ENCODE measurements at places on chromosomes 1 and 21. TPM values are rescaled to one million over a fixed set of nuclear protein-coding genes. Genes with fewer than 3 reads are reported as not detected.

Gene KLF17
- total RNA-seq, result not detected

DNA sequence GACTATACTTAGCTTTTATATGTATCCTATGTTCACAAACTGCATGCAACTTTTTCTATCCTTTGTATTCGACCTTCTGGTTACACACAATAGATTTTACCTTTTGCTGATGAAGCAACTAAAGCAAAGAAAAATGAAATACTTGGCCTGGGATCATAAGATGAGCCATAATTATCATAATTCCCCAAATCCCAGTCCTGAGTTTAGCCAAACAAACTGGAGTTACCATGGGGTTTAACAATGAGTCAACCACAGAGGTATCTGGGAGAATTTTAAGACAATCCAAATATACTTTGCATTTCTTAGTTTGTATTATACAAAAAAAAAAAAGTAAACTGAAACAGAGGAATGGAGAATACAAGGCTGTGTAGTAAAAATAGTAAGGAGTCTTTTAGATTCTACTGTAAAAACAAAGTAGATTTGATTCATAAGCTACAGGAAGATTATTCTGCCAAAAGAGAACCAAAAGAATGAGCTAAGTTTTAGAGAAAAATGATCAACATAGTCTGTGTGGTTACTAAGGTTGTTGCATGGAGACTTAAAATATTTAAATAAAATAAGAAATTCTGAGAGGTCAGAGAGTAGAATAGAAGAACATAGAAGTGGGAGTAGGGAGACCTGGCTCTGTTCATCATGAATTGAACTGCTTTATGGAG is 60.4 kb upstream of the GORAB start:
- no peak for DNase-seq

GRCh38 chr1:23867542-23867894 is 572 bp downstream of the FUCA1 start:
- no peak for DNase-seq

Gene AMIGO1
- 15.6 TPM for total RNA-seq

DNA sequence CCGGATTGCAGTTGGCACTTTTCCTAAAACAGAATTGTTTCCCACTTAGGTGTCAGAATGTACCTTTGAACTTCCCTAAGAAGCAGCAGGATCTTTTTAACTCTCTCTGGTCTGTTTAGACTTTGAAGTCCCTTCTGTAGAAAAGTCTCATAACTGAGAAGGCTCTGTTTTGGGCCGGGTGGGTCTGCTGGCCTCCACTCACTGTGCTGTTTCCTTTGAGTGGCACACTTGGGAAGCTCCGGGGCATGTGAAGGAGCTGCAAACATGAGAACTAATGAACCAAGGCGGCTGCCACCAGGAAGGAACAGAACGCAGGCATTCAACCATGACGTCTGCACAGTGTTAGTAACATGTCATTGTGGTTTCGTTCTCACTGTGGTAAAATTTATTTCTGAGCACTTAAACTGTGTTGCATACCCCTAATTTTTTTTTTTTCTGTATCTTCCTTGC is 19.5 kb upstream of the NCMAP start:
- no peak for DNase-seq

DNA sequence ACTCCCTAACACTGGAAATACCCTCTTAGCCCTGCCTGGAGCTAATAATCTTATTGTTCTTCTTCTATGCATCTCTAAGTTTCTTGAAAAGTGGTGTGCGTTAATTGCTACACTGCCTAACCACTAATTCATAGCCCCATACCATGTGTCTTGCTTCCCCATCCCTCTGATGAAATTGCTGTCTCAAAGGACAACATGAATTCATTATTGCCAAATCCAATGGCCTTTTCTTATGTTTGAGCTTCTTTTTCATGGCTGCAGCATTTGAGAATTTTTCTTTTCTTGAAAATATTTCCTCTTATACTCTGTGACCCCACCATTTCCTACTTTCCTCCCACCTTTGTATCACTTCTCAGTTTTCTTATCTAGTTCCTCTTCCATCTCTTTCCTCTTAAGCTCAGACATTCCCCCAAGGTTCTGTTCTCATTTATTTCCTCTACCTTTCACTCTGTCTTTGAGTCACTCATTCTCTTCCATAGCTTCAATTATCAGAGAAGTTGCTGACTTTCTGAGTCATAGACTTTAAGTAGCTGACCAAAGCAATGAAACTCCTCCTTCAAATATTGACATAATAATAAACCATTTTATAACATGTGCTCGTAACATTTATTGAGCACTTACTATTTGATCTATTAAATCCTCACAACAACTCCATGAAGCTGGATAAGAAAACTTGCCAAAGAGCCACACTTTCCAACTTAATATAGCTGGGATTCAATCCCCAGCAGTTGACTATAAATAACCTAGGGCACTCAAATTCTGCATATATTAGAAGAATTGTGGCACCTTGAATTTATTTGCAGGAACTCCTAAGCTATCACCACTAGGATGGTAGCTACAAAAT is 35.5 kb upstream of the ATP6V1G3 start:
- DNase-seq, result no peak

GRCh38 chr1:17259233-17259873 is 10.5 kb downstream of the PADI3 start:
- DNase-seq, result no peak

- DNase-seq, result no peak
Measured at GRCh38 chr1:238466459-238466858, 575.7 kb upstream of the ZP4 start.

DNA sequence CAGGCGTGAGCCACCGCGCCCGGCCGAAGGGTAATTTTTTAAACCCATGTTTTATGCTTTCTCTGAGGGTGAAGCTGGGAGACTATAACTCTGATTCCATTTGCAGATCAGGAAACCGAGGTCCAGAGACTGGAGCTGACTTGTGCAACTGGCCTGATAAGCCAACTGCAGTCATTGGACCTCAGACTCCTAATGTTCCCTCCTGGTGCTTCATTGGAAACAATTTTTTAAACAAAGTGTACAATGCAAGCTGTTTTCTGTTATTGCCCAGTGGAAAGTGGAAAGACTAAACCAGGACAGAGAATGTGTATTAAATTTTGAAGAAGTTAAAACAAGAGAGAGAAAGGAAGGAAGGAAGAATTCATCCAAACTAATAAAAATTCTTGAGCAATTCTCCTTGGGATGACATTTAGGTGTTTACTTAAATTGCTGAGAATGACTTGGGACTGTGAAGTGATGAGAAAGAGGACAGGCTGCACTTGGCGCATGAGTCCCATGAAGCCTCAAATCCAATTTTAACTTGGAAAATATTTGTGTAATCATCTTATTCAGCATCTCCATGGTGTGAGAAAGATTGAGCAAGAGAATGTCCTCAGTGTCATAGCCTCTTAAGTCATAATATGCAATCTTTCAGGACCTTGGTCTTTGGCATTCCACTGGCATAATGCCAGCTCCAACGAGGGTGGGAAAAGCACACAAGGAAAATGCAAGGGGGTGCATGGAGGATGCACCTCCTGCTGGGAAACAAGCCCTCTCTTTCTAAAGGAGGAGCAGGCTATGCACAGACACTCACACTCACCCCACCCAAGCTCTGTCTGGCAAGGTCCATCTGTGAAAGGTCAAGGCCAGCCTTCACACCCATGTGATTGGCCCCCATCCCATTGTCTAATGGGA is 342.0 kb downstream of the SIPA1L2 start:
- DNase-seq, result peak; percentile 67

- no peak for DNase-seq
Measured at GRCh38 chr1:239719642-239720258, 333.4 kb downstream of the CHRM3 start.

Gene DENND2D
- total RNA-seq, result 14.6 TPM

Gene EPB41
- 49.3 TPM for total RNA-seq

Gene KIF26B
- 0.45 TPM for total RNA-seq

DNA sequence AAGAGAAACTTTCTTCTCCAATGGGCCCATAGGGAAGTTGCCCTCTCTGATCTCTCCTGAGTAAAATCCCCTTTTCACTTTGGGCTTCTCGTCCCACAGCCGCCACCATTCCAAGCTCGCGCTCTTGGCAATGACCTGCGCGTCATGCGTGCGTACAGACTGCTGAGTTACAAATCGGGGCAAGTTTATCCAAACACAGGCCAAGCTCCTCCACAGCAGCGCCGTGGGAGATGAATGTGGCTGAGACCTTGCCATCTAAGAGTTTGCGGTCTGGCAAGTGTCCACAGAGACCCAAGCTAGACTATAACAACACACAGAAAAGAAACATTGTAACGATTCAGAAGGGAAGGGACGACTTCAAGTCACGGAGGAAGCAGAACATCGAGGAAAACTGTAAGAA is 116.3 kb upstream of the SOD1 start:
- peak; percentile 73 for DNase-seq

Gene IKBKE
- total RNA-seq, result 4.1 TPM

Gene PTCH2
- total RNA-seq, result 31.2 TPM

Gene AGBL4
- 1.3 TPM for total RNA-seq

Gene TMEM200B
- total RNA-seq, result 24.6 TPM
